ENCODE measurements at places on chromosomes 16 and 17.

DNA sequence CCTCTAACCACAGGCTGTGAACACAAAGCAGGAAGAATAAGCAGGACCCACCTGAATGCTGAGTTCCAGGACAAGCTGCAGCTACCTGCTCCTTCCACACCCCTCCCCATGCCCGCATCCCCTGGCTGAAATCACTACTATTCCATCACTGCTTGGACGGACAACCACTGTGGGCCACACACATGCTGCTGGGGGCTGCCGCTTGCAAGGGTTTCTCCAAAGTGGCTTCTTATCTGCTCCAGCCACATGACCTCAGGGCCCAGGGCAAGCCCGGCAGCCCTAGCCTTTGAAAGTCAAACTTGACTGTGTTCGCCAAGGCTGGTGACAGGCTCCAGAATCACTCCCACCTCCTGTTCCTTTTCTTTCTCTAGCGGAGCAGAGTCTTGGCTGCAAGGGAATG is 18.4 kb downstream of the FA2H start:
- no peak for DNase-seq

DNA sequence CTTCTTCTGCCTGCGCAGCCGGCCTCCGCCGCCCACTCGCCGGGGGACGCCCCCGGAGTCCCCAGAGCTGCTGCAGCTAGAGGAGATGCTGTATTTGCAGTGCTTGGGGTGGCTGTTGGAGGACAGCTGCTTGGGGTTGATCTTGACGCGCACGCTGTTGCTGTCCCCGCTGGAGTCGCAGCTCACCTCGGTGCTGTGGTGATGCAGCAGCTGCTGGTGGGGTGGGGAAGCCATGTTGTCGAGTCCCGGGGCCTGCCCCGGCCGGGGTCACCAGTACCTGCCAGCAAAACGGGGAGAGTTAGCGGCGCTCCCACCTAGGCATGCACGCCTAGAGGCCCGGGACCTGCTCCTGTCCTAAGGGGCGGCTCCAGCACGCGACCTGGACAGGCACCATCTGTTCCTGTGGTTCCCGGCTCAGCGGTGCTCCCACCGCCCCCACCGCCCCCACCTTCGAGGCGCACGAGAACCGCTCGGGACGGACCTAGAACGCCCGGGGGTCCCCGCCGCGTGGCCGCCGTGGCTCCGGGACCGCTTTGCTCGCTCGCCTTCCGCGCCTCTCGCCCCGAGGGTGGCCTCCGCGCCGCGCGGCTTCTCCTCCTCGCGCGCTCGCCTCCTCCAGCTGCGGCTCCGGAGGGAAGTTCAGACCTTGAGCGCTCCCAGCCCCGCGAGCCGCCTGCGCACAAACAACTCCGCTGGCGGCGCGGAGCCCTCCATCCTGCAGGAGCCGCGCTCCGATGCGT is 863 bp downstream of the ADCY9 start:
- DNase-seq, result peak; percentile 69

DNA sequence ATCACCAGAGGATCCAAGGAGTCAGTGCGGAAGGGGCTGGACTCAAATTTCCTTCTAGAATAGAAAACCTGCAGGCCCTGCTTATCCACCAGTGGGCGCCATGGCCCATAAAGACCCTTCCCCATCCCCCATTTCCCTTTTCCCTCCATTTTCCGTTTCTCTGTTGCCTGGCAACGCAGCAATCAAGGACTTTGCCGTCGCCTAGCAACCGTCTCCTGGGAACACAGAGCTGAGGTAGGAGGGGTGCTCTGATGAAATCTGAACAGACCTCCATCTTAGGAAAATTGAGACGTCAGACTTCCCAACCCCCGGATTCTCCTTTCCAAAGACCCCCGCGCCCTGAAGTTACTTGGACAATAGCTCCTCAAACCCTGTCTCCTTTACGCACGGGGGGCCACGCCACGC is 5.7 kb downstream of the DLG4 start:
- DNase-seq, result peak; percentile 84

- no peak for DNase-seq
Observed at GRCh38 chr17:81696218-81696941, 6.8 kb upstream of the MRPL12 start.

- DNase-seq, result no peak
Observed at GRCh38 chr16:56547949-56548567, 16.8 kb upstream of the MT4 start.

DNA sequence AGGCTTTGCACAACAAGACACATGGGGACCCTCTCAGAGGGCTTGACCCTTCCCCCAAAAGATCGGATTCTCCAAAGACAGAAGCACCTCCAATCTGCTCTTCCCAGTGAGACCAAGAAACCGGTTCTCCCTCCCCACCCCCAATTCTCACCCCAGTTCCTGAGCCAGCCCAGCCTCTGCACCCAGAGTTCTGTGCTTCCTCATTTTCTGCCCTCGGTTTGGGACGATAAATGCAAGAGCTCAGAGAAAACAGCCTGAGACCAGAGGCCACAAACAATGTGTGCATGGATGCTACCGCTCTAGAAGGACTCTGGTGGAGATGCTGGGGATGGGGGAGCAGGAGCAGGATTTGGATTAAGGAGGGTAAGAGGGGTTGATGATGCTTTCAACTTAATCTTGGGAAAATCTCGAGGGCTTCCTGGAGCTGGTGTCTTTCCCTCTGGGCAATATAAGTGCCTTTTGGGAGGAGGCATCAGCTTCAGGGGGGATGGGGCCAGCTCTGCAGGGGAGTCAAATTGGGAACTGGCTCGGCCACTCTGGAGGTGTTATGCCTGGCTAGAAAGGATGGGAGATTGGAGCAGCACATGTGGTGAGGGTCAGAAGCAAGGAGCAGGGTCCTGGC is 6.0 kb downstream of the KRT15 start:
- no peak for DNase-seq

- no peak for DNase-seq
Observed at GRCh38 chr17:30905742-30906100, 317 bp downstream of the TEFM start.

- DNase-seq, result no peak
Observed at GRCh38 chr16:11251525-11252481, 4.2 kb downstream of the SOCS1 start.
